ENCODE measurements at places on chromosomes 12 and 14.

DNA sequence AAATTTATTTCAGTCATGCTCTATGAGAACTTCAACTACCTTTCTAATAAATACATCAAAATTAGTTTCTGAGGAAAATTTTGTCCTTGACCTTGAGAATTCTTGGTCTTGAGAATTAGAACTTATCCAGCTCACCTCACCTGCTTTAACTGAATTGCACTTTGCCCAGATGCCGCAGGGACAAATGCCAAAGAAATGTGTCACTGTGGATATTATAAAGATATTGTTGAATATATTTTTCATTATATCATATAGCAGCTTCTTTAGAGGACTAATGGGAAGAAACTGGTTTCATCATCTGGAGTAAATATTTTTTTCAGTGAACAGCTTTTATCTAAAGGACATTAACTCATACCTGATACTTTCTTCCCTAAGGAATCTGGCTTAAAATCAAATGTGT lies 54.1 kb downstream of the LRP6 start:
- no peak for DNase-seq

GRCh38 chr14:79581912-79582576 lies 629.3 kb downstream of the DIO2 start:
- DNase-seq, result no peak

DNA sequence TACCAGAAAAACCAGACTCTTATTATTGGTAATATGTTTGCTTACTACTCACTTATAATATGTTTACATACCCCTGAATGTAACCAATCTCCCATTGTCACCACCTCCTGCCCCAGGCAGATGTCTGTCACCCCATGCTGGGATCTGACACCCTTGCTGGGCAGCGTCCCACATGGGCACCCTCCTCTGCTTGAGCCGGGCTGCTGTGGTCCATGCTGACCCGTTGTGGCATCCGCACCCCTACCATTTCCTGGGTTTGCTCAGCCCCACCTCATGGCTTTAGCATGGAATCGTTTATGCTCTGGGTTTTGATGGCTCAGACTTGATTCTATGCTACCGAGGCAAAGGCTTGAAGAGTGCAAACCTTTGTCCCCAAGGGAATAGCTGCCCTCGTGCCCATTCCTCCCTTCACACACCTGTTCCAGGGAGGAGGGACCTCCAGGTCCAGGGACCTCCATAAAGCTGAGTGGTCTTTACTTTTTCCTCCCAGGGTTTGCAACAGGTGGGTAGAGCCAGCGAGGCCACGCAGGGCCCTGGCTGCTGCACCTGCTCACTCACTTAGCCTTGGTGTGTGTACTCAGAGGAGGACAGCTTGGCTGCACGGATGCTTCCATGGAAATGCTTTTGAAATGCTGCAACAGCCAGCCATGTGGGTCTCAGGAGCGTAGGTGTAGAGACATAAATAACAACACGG lies 68.7 kb downstream of the PRMT8 start:
- DNase-seq, result no peak

- DNase-seq, result no peak
Observed at GRCh38 chr14:59576332-59577294, at the start of gene CCDC175. Gene CCDC175, minus strand, starts transcription at chr14:59576812. Its CDS starts 37 bp downstream, at chr14:59576775.

- DNase-seq, result no peak
Observed at GRCh38 chr14:48140804-48141203, 465.4 kb upstream of the MDGA2 start.

- DNase-seq, result no peak
Observed at GRCh38 chr12:26701604-26702215, 131.3 kb downstream of the ITPR2 start.

Measured in esophagus squamous epithelium (tissue), 5 donors.